ENCODE measurements at places on chromosomes 3 and 15.

DNA sequence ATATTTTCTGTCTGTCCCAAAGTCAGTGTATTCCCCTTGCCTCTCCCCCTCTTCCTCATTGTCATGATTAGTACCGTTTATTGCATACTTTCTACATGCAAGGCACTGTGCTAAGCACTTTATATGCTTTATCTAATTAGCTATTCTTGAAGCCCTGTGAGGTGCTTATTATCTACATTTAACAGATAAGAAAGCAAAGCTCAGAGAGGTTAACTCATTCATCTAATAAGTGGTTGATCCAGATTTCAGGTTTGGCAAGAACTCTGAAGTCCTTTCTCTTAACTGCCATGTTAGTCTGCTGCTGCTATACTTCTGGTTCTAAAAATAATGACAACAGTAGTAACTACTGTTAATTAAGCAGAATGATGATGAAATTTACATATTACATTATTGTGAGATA is 13.5 kb downstream of the IQGAP1 start:
- DNase-seq, result no peak

- DNase-seq, result no peak
These were observed 508.9 kb upstream of the ADAMTS9 start for GRCh38 chr3:65196663-65197062.

- DNase-seq, result no peak
These were observed 61.8 kb downstream of the ZBTB20 start for GRCh38 chr3:115085197-115085865.

- peak; percentile 15 for DNase-seq
These were observed 53.6 kb downstream of the RHCG start for GRCh38 chr15:89442671-89443307.

DNA sequence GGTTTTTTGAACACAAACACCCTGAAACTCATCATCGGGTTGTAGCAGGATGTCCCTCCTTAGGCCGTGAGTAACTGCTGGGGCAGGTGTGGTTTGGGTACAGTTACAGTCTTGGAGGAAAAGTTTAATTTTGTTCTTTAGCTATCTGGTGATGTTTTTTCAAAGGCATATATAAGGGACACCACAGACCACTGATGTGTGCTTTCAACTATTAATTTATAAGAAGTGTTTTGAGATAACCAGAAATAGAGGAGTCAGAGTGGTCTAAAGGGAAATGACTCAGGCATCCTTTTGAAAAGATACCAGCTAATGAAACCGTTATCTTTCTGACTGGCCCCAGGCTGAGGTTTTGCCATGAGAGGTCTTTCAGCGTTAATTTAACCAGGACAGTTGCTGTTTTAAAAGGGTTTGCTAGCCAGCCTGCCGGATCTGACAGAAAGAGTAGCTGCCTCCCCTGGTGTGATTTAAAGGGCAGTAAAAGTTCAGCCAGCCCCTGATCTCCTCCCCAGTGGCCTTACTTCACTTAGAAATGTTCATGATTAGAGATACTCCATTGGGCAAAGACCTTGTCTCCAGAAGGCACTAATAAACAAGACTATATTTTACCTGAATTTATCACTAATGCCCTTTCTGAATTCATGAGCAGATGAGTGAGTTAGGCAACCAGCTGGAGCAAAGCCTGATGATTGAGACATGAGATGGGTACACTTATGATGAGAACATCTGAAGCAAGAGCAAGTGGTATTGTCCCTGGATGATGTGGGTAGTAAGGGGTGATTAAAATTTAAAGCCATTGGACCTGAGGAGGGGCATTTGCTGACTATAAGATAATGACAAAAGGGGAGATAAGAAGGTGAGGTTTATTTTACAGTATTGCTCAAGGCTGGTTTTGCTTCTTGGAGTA is 482.5 kb upstream of the TBL1XR1 start:
- peak; percentile 8 for DNase-seq
